ENCODE measurements at places on chromosomes 6 and 20.

DNA sequence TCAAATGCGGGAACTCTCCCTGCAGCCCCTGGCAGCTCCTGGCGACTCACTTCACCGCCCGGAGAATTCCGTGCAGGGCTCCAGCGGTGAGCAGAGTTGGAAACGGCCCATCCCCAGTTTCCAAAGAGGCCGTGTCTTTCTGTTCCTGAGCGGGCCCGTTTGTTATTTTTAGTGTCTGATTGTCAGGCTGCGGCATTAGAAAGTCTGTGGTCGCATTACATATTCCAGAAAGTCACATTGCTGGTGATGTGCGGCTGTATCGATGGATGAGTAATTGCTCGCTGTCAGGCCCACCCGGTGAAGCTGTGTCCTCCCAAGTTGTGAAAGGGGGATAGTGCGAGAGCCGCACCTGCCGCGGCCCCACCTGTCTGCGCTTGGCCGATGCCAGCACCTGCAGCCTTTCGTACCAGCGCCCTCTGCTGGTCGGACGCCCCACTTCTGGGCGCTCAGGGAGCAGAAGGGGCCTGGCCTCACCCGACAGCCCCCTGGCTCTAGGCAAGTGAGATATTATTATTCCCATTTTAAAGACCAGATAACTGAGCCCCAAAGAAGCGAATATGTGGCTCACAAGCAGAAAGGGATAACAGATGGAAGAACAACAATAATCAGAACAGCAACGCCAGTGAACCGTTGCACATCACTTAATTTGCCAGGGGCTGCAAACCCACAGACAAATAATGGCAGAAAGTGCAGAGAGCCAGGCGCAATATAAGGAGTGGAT lies 244.9 kb downstream of the TSHZ2 start:
- DNase-seq: peak; percentile 60

DNA sequence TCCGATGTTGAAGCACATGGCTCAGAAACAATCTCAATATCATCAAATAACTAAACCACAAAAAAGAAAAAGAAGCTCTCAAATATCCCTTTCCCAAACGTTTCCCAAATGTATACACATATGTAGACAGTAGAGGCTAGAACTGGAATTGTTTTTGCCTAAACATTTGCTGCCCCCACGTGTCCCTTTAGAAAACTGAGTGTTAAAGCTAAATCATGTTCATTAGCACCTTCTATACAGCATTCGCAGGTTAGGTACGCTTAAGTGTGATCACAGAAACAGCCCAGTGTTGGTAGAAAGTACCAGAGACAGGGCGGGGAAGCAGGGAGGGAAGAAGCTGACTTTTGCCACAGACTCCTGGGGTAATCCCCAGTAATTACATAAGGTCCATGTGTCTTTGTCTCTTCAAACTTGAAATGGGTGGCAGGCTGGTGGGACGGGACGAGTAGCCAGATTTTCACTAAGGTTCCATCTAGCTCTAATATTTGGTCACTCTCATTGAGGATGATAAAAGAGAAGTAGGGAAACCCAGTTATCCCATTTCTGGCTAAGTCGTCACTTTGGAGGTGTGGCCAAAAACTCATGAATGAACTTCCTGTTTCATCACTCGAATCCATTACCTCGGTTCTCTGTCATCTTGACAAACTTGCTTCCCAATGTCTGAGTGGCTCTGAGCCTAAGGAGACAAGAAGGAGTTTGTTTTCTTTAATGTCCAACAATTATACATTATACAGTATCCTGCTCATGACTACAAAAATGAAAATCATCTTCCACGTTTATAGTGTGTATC lies 15.0 kb upstream of the TFAP2A start:
- DNase-seq: no peak

- no peak for DNase-seq
These were observed 31.6 kb upstream of the GJA10 start for GRCh38 chr6:89862698-89863097.

- peak; percentile 91 for DNase-seq
These were observed at the start of gene ZMYND8 for GRCh38 chr20:47356526-47357295. TSS of gene ZMYND8 (minus strand) at chr20:47356699. CDS start at chr20:47356670, 29 bp downstream.

DNA sequence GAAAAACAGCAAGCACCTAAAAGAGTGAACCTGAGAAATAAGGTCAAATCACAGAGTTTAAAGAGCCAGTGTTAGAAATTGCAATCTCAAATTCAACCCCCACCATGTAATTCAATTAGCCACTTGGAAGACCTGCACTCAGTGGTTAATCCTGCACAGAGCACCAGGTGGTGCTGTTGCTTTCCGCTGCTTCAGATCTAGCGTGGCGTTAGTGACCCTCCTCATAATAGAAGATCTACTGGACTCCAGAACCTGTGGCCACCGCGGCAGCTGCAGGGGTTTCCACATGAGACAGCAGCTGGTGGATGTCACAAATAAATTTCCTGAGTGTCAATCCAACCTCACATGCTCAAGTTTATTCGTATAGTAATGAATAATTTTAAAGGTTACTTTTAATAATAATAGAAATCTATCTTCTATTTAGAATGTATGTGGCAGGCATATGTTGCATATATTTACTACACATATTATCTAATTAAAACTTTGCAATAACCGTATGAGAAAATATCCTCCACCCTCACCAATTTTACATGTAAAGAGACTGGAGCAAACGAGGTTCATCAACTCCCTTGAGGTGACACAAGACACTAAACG lies 84.4 kb downstream of the SYNE1 start:
- DNase-seq: no peak

DNA sequence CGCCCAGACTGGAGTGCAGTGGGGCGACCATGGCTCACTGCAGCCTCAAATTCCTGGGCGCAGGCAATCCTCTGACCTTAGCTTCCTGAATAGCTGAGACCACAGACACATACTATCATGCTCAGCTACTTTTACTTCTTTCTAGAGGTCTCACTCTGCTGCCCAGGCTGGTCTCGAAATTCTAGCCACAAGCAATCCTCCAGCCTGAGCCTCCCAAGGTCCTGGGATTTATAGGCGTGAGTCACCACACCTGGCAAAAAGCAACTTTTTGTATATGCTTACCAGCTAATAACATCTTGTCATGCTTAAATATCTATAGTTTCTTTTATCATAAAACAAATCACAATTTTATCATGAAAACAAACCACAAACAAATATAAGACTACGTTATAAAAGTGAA lies 23.0 kb downstream of the RNASET2 start:
- DNase-seq: no peak

DNA sequence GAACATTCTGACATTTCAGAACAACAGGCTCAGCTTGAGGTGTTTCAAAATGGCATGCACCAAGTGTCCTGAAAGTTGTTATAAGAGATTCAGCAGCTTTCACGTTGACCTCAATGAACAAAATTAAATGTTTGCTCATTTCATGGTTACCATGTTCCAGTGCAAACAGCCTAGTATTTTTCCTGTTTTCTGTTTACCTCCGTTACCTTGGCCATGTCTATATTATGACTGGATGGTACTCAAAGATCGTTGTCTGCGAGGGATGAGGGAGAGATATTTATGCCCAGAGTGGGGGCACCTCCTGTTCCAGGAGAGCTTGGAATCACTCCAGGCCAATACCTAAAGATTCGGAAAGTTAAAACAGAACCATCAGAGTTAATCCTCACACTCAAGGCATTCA lies 83.8 kb upstream of the SASH1 start:
- DNase-seq: no peak

Data from stimulated activated CD4-positive, alpha-beta T cell treated with anti-CD3 and anti-CD28 coated beads, TNF-alpha, amount 100 ng/mL, for 48 hours (primary cell).